ENCODE measurements at places on chromosomes 16 and 17.

- no peak for DNase-seq
These were observed 42.2 kb upstream of the KIFC3 start for GRCh38 chr16:57844416-57845030.

- no peak for DNase-seq
These were observed 2.0 kb upstream of the SYNGR2 start for GRCh38 chr17:78166416-78166815.

DNA sequence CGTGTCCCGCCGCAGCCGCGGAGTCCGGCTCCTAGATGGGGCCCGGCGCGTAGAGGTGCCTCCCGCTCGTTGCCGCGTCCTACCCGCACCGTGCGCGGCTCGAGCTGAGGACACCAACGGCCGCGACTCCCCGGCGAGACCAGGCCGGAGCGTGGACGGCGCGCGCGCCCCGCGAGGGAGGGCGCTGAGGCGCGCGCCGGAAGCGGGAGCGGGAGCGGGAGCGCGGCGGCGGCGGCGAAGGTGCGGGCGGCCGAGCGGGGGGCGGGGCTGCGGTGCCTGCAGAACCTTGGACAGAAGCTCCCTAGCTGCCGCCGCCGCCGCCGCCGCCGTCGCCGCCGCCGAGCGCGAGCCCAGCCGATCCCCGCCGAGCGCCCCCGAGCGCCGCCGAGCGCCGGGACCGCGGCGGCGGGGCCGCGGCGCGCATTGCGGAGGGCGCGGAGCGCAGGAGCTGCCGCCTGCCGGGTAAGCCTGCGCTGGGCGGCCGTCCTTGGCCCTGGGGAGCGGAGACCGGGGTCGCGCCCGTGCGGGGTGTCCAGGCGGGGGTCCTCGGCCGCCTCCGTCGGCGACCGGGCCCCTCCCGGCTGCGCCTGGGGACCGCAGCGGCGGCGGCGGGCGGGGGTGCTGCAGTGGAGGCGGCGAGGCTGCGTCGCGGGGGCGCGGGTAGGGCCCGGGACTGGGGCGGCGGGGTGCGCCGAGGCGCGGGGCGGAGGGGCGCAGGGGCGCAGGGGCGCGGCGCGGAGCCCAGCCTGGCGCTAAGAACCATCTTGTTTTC lies at the start of gene CDK5R1:
Gene CDK5R1, plus strand, starts transcription at position 293 of the 772 bp plus-strand sequence. CDS start 628 bp downstream, outside the sequence.
- no peak for DNase-seq

GRCh38 chr16:67350324-67350723 lies 23.7 kb downstream of the LRRC36 start:
- DNase-seq, result no peak

- DNase-seq, result peak; percentile 81
These were observed 6.3 kb downstream of the HSBP1 start for GRCh38 chr16:83813823-83814658.

DNA sequence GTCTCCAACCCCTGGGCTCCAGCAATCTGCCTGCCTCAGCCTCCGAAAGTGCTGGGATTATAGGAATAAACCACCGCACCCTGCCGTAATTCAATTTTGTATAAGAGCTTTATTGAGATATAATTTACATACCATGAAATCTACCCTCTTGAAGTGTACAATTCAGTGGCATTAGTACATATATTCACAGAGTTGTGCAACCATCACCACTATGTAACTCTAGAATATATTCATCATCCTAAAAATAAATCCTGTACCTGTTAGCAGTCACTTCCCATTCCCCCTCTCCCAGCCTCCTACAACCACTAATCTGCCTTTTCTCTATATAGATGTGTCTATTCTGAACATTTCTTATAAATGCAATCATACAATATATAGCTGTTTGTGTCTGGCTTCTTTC lies 26.1 kb downstream of the TOM1L2 start:
- DNase-seq, result no peak

DNA sequence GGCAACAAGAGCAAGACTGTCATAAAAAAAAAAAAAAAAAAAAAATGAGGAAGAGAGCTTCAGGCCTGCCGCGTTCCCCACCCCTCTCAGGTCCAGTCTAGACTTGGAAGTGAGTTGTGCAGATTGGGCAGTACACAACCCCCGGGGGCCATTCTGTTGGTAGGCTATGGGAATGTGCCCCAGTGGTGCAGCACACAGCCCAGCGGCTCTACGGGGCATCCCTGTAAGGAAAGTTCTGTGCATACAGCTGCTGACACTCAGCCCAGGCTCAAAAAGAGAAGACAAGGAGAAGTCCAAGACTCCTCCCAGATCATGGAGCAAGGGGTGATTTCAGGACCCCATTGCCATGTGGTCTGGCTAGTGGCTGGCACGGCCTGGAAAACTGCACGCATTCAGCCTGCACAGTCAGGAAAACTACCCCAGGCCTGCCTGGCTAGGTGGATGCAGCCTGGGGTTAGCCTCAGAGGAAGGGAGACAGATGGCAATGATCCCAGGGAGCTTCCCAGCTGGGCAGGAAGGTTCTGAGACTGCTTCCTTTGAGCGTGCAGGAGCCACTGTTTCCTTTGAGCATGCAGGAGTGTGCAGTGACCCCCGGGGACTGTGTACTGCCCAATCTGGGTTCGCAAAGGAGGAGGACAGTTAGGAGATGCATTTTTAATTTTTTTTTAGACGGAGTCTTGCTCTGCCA lies 44.8 kb downstream of the PECAM1 start:
- DNase-seq, result no peak

DNA sequence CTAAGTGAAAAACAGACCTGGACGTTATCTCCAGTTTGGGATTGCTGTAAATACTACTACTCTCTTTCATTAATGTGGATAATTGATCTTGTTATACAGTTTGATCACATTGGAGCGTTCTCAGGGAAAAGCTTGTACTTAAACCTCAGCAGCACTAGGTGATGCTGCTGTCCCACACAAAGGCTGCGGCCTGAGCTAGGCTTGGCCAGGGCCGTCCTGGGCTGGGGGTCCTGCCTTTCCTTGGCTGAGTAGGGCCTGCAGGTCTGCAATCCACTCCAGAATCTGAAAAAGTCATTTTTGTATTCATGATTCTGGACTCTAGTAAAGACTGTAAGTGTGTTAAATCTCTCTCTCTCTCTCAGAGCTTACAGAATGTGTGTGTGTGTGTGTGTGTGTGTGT lies 23.7 kb upstream of the PMFBP1 start:
- DNase-seq, result no peak

DNA sequence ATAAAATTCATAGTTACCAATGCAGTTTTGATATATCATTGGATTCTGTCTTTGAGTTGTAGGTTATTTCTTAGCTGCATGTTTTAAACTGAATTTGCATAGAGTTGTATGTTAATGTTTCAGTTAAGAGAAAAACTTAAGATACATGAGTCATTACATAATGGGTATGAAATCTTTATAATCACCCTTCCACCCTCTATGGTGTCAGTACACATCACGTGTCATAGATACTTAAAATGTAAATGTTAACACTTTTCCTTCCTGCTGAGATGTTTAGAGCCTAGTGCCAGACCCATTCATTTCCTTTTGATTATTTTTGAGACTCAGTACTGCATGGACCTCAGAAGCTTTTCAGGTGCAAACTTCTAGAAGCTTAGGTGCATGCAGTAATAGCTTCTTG lies 20.5 kb downstream of the ZNF207 start:
- DNase-seq, result no peak

- DNase-seq, result no peak
These were observed 29.0 kb downstream of the ZFHX3 start for GRCh38 chr16:73018821-73019456.

GRCh38 chr17:48954300-48954755 lies 9.7 kb upstream of the SNF8 start:
- peak; percentile 35 for DNase-seq

GRCh38 chr17:73142872-73143381 lies 21.9 kb upstream of the SSTR2 start:
- DNase-seq, result no peak

DNA sequence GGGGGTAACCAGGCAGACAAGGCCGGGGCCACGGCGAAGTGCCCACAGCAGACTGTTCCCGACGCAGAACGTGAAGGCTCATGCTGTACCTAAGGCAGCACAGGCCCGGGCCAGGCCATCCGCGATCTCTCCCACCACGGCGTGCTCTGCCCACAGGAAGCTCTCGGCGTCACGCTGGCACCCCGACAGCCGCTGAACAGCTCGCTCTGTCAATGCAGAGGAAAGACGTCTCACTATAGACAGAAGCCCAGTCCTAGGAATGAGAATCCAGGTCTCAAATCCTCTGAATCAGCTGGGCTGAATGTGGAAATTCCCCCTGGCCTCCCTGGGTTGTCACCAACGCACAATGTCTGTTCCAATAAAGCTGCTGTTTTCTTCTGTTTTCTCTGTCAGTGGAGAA lies 21.4 kb downstream of the SERPINF1 start:
- no peak for DNase-seq

Data from GM04504 (cell line).